IPS DF 6.9 (cell line): ENCODE measurements at places on chromosomes 7 and 10.

DNA sequence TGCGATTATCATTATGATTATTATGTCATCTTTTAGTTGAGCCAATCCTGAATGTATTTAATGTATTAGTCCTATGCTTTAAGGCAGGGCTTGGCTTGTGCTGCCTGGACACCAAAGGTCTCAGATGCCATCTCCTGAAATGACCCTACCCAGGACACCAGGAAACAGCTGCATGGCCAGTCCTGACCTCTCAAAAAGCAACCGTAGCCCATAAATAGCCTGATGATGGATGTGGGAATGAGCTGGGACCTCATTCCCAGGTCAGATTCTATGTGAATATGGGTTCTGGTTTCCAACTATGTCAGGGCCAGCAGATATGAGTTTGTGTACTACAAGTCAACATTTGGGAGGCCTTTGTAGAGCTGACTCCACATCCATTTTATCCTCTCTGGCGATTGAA is 438.4 kb downstream of the NRG3 start:
- H3K4me1 ChIP-seq, result peaks cover under 1% of the 10 kb centered on the region; the same call in 1 of the 2 replicates
- no peaks in the 10 kb centered on the region for H3K36me3 ChIP-seq
- no peaks in the 10 kb centered on the region for H3K27me3 ChIP-seq
- H3K4me3 ChIP-seq, result no peak overlapping the region
- no peak overlapping the region for H3K27ac ChIP-seq

DNA sequence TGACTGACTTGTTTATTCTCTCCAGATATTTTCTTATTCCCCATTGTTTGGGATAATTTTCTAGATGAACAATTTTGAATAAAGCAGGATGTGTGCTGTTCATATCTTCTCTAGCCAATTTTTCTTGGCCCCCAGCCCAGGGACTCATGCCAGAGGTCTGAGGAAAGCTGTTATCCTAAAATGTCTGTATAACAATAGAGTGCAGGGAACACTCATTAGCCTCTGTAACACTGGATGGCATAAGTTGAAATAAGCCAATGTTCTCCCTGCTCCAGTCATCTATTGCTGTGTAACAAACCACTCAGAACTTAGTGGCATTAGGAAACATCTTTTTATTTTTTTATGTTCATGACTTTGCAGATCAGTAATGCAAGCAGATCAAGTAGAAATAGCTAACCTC is 121.7 kb upstream of the TRIM24 start:
- no peak overlapping the region for H3K27ac ChIP-seq
- H3K27me3 ChIP-seq, result no peaks in the 10 kb centered on the region
- no peak for DNase-seq

DNA sequence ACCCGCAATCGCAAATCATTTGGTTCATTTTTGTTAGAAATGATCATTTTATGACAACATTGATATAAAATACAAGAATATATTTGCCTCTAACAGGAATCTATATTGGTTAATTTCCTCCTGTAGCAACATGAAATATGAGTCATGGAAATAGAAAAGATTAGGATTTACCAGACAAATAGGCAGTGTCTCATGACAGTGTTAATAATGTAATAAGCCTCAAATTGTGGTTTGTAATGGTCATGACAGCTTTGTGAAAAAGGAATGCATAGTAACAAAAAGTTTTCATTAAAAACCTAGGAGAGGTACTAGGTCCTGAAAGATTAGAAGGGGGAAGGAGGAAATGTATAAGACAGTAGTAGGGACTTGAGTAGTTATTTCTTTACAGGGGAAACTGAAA is 7.9 kb upstream of the SLK start:
- DNase-seq, result no peak
- H3K4me1 ChIP-seq, result no peaks in the 10 kb centered on the region
- no peak overlapping the region for H3K27ac ChIP-seq
- H3K27me3 ChIP-seq, result no peaks in the 10 kb centered on the region
- no peaks in the 10 kb centered on the region for H3K36me3 ChIP-seq

- no peak overlapping the region for H3K27ac ChIP-seq
- no peak overlapping the region for H3K4me3 ChIP-seq
- no peak for DNase-seq
Observed at GRCh38 chr7:80466636-80467035, 45.2 kb downstream of the GNAT3 start.

- no peak overlapping the region for H3K27ac ChIP-seq
- H3K4me1 ChIP-seq, result peaks cover 3% of the 10 kb centered on the region; the same call in 1 of the 2 replicates
- H3K27me3 ChIP-seq, result peaks cover 7% of the 10 kb centered on the region; the same call in 1 of the 2 replicates
- no peak for DNase-seq
- H3K36me3 ChIP-seq, result no peaks in the 10 kb centered on the region
Observed at GRCh38 chr10:133324198-133324792, 12.4 kb downstream of the CALY start.

DNA sequence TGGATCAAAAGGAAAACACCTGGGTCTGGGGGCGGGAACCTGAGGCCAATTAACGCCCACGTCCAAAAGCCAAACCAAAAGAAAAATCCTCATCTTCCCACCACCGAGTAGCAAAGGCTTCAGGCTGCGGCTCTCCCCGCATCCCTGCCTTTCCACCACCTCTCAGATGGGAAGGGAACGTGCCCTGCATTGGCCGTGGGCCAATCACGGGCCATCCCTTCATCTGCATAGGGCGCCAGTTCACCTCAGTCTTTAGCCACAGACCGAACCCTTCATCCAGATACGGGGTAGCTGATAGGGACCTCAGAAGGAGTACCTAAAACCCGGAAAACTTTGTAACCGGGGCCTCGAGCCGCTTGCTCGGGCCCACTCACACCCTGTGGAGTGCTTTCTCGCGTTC is 626 bp downstream of the PRPF18 start:
- peak overlapping the region; percentile 82; the same call in 1 of the 2 replicates for H3K4me3 ChIP-seq
- no peak overlapping the region for H3K27ac ChIP-seq
- H3K4me1 ChIP-seq, result no peaks in the 10 kb centered on the region
- no peaks in the 10 kb centered on the region for H3K36me3 ChIP-seq

DNA sequence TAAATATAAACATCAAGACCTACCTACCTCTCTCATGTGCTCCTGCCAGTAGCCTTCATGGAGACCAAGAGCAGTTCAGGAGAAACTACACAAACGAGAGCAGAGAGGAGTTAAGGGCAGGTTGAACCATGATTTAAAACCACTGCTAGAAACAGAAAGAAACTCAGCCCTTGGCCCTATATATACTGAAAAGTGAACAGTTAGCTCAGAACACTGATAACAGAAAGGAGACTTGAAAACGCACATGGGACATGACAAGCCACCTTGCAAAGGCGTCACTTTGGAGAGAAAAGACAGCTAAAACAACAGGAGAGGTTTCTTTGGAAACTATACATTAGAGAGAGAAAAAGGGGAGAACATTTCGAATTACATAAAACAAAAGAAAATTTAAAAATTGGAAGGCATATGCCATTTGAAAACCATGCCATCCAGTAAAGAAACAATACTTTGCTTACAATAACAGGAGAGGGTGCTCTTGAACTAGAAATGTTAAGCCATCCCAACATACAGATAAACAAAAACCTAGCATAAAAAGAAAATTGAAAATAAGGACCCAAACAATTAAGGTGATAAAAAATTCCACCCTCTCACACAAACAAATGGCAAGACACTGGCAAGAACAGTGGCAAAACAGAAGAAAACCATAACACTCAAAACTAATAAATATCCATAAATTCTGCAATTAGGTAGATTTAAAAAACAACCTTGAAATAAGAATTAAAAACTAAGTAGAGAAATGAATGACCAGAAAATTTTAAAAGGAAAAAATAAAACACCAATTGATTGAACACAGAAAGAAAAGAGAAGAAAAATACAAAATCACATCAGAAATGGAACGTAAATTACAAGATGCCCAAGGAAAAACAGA is 232.7 kb downstream of the IMMP2L start:
- no peak overlapping the region for H3K27ac ChIP-seq
- H3K4me3 ChIP-seq, result no peak overlapping the region
- no peaks in the 10 kb centered on the region for H3K36me3 ChIP-seq
- no peak for DNase-seq
- H3K27me3 ChIP-seq, result no peaks in the 10 kb centered on the region

DNA sequence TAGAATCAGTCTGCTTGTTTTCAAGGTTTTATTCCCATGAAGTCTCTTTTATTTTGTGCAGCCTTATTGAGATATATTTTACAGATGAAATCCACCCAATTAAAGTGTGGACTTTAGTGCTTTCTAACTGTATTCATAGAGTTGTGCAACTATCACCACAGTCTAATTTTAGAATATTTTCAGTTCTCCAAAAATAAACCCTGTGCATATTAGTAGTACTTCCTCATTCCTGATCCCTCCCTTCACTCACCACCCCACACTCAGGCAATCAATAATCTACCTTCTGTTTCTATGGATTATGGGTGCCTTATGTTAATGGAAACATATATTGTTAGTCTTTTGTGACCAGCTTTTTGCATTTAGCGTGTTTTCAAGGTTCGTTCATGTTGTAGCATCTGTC is 185.7 kb upstream of the TMEM72 start:
- H3K4me3 ChIP-seq, result no peak overlapping the region
- no peak overlapping the region for H3K27ac ChIP-seq
- no peaks in the 10 kb centered on the region for H3K27me3 ChIP-seq
- H3K4me1 ChIP-seq, result no peaks in the 10 kb centered on the region

- DNase-seq, result no peak
- no peaks in the 10 kb centered on the region for H3K27me3 ChIP-seq
- no peak overlapping the region for H3K4me3 ChIP-seq
- H3K27ac ChIP-seq, result no peak overlapping the region
Observed at GRCh38 chr10:6738112-6738768, 158.2 kb upstream of the PRKCQ start.

GRCh38 chr10:61973169-61973568 is 71.7 kb downstream of the ARID5B start:
- no peaks in the 10 kb centered on the region for H3K36me3 ChIP-seq
- H3K27ac ChIP-seq, result no peak overlapping the region
- no peak for DNase-seq
- no peak overlapping the region for H3K4me3 ChIP-seq
- H3K27me3 ChIP-seq, result no peaks in the 10 kb centered on the region
- no peaks in the 10 kb centered on the region for H3K4me1 ChIP-seq

DNA sequence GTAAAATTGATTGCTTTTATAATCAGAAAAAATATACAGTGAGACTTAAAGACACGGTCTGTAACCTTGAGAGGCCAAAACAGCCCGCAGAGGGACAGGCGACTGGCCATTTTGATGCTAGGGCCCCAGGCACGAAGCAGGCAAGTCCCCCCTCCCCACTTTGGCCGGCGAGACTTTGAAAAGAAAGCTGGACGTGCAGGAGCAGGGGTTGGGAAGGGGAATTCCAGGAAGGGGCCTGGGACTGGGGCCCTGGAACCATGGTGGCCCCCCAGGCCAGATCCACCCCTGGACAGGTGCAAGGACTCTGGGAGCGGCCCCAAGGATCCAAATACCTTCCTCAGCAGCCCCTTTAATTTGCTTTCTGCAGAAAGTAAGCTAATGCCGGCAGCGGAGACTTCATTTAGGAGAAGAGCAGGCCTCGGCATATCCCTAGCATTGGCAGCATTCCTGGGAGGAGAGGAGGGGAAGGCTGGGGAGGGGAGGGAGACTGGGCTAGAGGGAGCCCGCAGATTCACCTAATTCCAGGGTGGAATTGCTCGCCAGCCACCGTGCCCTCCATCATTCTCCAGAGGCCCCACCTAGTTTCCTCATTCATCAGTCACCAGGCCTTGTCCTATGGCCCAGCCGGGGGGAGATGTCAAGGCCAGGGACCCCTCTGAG is 24.9 kb upstream of the TNRC18 start:
- H3K27me3 ChIP-seq, result no peaks in the 10 kb centered on the region
- DNase-seq, result no peak
- H3K4me1 ChIP-seq, result 0 out of 2 replicates have a peak, but pooled peaks cover 2% of the 10 kb centered on the region
- H3K4me3 ChIP-seq, result no peak overlapping the region
- H3K36me3 ChIP-seq, result no peaks in the 10 kb centered on the region

DNA sequence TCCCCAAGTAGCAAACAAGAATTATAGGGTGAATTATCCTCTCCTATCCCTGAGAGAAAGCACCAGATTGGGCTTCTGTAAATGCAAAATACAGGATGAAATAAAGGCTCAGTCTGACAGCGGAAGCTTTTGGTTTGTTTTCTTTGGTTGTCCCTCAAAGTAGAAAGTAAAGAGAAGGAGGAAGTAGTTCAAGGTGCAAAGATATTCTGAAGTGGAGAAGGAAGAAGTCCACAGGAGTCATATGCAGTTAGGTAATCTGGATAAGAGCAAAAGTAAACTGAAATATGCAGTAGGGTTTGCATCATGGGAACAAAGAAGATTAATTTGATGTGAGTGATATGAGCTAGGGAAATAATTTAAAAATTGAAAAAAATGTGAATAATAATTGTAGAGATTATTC is 1071.9 kb downstream of the CNTNAP2 start:
- no peaks in the 10 kb centered on the region for H3K4me1 ChIP-seq
- no peaks in the 10 kb centered on the region for H3K27me3 ChIP-seq
- no peak overlapping the region for H3K27ac ChIP-seq
- no peak for DNase-seq
- no peaks in the 10 kb centered on the region for H3K36me3 ChIP-seq
